ENCODE measurements at places on chromosomes 16 and 17.

GRCh38 chr16:83734136-83734535 lies 73.6 kb upstream of the HSBP1 start:
- DNase-seq, result no peak

DNA sequence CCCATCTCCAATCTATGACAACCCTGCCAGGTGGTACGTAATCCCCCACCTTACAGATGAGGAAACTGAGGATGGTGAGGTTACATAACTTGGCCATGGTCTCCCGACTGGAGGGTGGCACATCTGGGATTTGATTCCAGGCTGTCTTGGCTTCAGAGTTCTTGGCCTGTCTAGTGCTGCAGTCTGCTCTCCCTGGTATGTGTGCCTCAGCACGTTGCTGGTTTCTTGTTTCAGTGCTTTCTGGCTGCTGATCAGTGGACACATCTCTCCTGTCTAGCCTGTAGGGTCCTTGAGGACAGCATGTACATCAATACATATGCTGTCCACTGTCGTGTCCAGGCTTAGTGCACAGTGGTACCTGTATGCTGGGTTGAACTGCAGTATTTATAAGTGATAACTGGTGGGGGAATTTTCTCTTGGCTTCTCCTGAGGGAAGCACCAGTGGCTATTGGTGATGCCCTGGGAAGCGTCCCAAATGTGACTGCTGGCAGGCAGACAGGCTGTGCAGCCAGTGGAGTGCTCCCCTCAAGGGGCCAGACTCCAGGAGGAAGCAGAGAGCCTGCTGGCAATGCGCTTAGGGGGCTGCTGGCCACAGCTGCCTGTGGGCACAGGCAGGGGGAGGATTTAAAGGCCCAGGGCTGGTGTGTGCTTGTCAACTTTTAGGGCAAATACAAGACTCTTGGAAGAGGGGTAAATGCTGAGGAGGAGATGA lies 14.4 kb downstream of the CTRL start:
- DNase-seq, result no peak

DNA sequence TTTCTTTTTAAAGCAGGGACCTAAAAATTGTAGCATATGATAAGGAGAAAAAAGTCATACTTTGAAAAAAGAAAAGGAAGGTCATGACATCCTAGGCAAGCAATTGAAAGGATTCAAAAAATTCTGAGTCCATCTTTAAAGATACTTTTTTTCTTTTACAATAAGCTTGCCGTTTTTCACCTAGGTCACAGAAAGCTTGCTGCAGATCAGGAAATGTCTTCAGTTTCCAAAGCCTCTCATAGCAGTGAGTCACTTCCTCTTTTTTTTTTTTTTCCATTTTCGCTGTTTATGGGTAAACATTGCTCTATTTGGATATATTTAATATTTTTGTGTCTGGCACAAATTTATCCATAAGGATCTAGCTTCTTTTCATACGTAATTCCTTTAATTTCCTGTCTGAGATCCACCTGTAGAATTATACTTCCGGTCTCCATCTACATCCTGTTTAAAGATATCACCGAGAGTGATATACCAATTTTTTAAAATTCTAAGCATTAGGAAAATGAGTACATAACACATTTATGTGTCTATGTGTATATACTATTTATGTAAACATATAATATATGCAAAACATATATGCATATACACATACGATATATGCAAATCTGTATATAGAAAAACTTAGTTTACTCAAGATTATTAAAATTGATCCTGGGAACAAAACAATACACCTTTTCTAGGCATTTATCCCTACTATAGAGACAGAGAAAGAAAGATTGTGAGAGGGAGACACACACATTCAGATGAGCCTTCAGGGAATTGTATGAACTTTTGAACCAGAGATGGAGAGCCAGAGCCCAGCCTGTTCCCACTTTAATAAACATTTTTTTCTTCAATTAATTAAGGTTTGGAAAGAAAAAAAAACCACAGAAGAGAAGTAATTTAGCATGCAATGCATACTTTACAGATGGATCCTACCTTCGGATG lies 134.4 kb downstream of the SKAP1 start:
- peak; percentile 13 for DNase-seq

GRCh38 chr16:75754141-75754540 lies 27.9 kb upstream of the CPHXL start:
- peak; percentile 22 for DNase-seq

- peak; percentile 51 for DNase-seq
Measured at GRCh38 chr17:70307430-70308225, 138.3 kb downstream of the KCNJ2 start.

DNA sequence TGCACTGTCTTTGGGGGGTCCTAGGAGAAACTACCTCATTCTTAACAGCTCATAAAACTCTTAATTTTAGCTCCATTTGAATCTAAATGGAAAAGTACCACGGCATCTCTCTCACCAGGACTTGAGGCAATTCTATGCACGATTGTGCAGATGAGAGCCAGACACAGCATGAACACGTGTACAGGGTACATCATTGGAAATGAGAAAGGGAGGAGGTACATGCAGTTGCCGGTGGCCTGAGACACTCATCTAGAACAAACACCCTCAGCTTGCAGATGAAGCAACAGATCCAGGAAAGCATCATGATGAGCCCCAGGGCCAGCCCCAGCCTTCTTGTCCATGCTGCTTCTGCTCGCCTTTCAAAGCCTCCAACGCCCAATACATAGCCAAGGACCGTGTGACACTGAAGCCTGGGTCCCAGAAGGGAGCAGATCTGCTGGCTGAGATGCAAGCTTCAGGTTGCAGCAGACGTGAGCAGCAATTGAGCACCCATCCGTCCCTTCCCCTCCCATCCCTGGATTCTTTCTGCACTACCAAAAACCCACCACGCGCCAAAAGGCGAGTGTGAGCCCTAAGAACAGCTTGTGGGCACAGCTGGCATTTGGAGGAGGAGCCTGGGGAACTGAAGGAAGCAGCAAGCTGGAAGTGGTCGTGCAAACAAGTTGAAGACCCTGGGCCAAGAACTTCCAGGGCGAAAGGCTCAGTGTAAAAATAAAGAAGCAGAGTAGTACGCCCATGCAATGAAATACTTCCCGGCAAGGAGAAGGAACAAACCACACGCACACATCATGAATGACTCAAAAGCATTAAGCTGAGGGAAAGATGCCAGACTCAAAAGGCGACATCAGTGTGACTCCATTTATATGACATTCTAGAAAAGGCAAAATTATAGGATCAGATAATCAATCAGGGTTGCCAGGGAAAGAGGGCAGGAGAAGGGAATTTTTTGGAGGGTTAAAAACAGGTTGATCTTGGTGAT lies 7.3 kb upstream of the RCVRN start:
- no peak for DNase-seq

GRCh38 chr17:19418251-19418992 lies 7.4 kb downstream of the RNF112 start:
- no peak for DNase-seq

GRCh38 chr16:81745704-81746558 lies 33.2 kb upstream of the PLCG2 start:
- DNase-seq, result no peak

DNA sequence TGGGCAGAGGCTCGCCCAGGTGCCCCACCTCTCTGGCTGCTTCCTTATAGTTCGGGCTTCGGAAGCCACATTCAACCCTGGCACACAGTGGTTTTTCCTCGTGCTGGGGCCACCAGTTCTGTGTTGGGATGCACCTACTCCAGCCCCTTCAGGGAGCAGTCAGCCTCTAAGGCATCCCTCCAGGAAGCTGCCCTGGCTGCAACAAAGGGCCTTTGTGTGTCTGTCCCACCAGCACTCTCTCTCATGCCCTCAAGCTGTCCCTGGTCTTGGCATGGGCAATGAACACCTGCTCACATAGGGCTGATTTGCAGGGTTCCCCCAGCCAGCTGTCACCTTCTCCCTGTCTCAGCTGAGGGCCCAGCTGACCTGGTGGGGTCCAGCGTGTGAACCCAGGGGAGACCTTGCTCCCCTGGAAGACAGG lies 754 bp upstream of the NOXO1 start:
- no peak for DNase-seq

GRCh38 chr17:38864636-38865398 lies 5.0 kb upstream of the LASP1 start:
- DNase-seq, result peak; percentile 50

DNA sequence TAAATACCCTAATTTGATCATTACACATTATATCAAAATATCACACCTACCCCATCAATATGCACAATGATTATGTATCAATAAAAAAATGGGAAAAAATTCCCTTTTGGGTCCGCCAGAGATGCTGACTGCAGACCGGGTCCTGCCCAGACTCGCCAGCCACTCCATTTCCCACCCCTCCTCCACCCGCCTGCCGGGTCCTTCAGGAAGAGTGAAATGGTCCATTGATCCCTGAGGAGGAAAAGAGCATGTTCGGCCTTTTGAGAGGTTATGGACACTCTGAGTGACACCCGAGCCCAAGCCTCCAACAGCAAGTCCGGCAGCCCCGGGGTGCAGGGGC lies 123.9 kb upstream of the ZFHX3 start:
- DNase-seq, result no peak

DNA sequence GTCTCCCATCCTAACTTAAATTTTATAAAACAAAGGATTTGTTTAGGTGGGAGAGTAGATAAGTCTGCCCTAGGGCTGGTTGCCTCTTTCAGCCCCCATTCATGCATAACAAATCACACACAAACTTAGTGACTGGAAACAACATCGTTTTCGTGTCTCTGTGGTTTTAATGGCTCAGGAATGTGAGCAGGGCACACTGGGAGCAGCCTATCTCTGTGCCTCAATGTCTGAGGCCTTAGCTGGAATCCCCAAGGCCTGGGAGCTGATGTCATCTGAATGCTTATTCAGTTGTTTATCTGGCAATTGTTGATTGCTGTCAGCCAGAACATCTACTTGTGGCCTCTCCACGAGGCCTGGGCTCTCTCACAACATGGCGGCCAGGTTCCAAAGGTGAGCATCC lies 101.9 kb upstream of the HSBP1 start:
- DNase-seq, result peak; percentile 75

DNA sequence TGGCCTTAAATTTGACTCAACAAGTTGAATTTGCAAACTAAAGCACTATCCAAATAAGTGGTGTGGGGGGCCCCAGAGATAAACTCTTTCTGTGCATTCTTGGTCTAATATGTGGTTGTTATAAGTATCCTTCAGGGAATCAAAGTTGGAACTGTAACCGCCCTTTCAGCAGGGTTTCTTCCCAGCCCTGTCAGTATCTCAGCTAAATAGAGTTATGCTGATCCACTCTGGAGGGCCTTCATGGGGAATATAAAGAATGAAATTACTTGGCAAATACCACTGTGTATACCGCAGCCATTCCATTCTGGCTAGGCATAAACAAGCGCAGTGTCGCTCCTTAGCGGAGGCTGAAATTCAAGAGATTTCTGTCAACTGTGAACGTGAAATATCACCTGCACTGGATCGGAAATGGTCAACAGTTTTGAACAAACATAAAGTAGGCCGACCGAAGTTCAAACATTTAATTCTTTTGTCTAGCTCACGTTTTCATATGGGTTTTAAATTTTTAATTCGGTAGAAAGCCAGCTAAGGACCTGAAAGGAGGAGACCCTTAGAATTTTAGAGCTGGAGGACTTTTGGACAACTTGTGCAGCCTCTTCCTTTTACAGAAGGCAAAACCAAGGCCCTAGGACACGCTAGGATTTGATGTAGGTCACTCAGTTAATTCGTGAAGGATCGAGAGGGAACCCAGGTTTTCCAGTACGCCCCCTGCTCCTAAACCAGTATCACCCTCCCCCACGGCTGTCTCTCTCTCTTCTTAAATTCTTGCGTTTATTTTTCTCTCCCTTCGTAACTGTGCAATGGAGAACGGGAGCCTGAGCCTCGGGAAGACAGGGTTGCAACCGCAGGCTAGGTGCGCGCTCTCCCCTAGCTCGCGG lies 74.7 kb downstream of the CHD9 start:
- DNase-seq, result no peak

DNA sequence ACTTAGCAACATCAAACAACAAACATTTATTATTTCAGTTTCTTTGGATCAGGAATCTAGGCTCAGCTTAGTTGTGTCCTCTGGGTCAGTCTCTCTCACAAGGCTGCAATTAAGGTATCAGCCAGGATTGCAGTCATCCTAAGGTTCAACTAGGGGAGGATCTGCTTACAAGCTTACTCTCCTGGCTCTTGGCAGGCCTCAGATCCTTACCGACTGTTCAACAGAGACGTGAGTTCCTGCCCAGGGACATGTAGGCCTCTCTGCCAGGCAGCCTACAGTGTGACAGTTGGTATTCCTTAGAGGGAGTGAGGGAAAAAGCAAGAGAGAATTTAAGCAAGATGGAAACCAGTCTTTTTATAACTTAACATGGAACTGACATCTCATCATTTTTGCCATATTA lies 294.0 kb downstream of the ZFHX3 start:
- no peak for DNase-seq

DNA sequence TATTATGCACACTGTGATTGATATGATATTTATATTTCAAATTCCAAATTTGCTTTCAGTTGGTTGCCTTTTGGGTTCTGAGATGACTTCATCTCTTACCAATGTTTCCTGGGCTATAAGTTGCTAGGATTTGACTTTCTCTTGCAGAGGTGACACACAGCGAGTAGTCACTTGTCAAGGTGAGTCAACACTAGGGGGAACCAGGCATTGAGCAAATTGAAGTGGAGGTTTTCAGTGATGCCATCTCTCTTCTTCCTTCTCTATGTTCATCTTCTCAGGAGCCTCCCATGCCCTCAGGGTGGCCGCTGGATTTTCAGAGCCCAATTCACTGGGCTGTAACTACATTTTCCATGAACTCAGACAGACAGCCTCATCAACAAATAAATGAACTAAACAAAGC lies 6.0 kb upstream of the CPD start:
- DNase-seq, result peak; percentile 29

DNA sequence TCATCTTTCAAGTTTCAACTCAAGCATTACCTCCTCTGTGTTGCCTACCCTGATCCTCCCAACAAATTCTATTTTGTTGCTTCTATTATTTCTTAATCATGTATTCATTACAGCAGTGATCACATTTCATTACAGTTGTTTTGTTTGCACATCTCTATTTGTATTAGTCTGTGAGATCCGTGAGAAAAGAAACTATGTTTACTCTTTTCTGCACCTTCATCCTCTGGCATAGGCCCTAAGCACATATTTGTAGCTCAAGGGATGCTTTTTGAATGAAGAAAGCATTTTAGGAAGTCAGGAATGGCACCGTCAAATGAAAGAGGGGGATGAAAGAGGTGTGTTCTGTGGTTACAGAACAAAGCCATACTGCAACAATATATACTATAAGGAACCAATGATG lies 110.5 kb downstream of the SHISA6 start:
- DNase-seq, result no peak

GRCh38 chr16:74309789-74310781 lies 13.5 kb downstream of the PSMD7 start:
- DNase-seq, result peak; percentile 65

DNA sequence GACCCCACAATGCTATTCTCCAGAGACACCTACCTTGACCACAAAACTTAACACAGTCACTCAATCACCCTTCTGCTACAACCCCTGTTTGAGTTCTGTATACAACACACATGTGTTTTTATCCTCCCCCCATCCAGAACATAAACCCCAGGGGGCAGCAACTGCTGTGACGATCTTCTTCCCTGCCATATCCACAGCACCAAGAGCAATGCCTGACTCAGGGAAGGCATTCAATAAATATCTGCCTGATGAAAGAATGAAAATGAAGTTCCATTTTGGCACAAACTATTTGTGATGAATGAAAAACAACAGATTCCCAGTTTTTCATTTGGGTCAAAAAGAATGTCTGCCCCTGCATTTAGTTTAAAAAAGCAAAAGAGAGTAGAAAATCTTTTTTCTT lies 27.0 kb downstream of the ASIC2 start:
- no peak for DNase-seq

GRCh38 chr16:79089735-79090284 lies 510.7 kb downstream of the MAF start:
- no peak for DNase-seq

Measured in trophoblast cell (in vitro differentiated cells and primary cell).